Ovary (tissue), 10 donors: ENCODE measurements at places on chromosomes 6 and 20. TPM values are rescaled to one million over a fixed set of nuclear protein-coding genes. Genes with fewer than 3 reads are reported as not detected.

Gene GABRR1
- not detected for polyA plus RNA-seq

Gene SNAP91
- polyA plus RNA-seq = 1.3 TPM

Gene TMEM200A
- polyA plus RNA-seq = 31.1 TPM

- DNase-seq = no peak
Measured at GRCh38 chr20:64006902-64007301, 26.0 kb downstream of the PRPF6 start.
